Stimulated activated CD4-positive, alpha-beta T cell treated with anti-CD3 and anti-CD28 coated beads, Interleukin-4, amount 100 ng/mL, for 4 hours (primary cell): ENCODE measurements at places on chromosomes 5 and 9.

DNA sequence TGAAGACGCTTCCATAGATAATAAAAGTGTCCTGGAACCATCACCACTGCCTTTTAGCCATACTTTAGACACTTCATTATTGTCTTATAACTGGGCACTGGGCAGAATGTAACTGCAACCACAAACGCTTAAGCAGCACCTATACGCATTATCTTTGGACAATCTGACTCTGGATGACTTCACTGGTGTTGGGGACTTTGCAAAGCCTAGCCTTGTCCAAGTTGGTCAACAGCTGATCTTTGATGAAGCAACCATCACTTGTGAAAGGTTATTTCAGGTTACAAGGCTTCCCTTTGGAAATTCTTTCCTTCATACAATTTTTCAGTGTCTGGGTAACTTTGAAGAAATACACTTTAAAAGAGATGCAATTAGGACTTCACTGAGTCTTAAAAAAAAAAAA lies 77.8 kb upstream of the ZNF462 start:
- no peak for DNase-seq

DNA sequence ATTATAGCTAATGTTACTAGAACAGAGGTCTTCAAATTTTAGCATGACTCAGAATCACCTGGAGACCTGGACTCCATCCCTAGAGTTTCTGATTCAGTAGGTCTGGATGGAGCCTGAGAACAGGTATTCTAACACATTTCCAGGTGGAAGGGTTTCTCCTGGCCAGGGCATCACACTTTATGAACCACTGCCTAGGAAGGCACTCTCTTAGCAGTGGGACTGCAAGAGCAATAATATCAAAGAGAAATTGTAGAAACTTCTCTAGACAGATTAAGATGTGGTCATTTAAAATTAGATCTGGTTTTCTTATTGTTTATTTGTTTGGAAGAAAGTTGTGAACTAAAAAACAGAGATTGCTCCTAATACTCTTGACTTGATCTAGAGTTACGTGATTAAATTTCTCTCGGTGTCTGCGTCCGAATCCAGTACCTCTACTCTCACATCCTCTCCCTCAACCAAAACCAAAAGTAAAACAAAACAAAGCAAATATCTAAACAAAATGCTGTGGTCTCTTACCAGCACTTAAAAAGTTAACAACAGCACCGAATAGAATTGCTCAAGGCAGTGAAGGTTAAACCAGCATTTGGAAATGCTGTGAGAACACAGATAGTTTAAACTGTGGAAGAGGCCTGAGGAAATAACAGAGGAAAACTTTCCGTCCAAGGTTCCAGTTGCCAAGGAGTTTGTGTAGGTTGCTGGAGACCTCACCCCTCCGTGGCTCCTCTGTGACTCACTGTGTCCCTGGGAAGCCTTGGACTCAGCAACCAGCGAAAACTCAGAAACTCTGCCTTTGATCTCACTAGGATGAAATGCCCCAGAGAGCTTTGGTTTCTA lies 193.4 kb downstream of the ARRDC3 start:
- no peak for DNase-seq

DNA sequence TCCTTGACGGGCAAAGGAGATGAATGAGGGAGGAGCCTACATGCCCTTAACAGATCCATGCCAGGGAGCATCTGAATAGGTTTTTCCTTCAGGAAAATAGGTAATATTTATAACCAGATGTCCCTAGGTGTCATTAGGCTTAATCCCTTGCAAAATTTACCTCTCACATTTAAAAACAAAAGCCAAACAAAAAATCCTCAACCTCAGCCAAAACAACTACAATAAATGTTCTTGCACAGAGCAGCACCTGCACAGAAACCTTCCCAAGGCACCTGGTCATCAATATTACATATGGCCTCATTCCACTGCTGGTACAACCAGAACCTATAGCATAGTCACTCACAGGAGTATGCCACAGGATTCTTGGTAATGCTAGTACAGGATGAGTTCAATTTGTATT lies 30.1 kb downstream of the SLC38A9 start:
- DNase-seq: no peak

GRCh38 chr5:34041247-34041972 lies 1.6 kb downstream of the C1QTNF3 start:
- DNase-seq: no peak

- no peak for DNase-seq
These were observed 16.8 kb downstream of the AFAP1L1 start for GRCh38 chr5:149288436-149288835.

- DNase-seq: no peak
These were observed 285.7 kb upstream of the TUT7 start for GRCh38 chr9:86639899-86640379.

DNA sequence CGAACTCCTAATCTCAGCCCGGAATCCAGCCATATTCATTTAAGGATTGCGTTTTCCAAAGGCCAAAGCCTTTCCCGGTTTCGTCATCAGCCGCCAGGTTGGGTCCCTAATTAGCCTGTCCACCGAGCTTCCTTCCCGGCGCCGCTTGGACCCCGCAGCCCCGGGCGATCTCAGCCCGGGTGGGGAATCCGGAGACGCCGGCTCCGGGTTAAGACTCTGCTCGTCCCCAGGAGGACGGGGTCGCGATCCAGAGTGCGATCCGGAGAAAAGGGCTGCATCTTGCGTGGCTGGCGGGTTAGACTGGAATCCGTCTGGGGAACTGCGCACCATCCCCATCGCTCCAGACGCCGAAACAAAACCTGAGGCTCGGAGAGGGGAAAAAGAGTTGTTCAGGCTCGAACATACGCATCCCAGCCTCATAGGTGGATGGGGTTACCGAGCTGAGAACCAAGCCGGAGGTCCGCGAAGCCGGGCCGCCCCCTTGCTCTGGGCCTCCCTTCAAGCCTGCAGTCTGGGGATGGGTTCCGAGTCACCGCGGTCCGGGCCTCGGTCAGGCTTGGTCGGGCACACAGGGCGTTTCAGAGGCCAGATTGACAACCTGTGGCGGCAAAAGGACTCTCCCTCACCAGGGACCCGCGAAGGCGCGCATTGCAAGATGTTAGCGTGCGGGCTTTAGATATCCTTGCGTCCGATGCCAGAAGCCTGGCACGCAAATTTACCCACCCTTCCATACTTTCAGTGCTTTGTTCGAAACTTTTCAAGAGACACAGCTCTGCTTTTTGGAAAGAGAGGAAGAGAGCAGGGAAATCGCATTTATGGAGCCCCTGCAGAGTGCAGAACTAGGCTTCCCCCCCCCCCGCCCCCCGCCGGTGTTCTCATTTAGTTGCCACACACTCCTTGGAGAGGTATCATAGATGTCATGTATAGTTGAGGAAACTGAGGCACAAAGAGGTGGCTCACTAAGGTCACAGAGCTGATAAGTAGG lies 7.9 kb downstream of the MSX2 start:
- no peak for DNase-seq

DNA sequence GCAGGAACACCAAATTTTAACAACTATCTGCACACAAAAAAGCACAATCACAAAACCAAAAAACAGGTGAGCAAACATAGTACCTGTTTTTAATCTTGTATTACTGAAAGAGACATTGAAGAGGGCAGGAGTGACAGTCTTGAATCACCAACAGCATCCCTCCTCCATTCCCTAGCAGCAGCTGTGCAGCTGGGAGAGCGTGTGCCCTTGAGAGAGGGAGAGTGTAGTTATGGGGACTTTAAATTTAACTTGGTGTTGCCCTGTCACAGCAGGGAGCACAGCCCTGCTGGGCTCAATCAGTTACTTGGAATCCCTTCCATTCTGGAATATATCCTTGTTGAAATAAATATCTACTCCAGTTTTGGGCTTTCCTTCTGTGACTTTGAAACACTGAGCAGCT lies 1938.7 kb upstream of the NUDT12 start:
- no peak for DNase-seq

GRCh38 chr5:83562791-83563557 lies 91.4 kb downstream of the VCAN start:
- no peak for DNase-seq
